ENCODE measurements at places on chromosomes 12 and 14. TPM values are rescaled to one million over a fixed set of nuclear protein-coding genes. Genes with fewer than 3 reads are reported as not detected.

MRPL52 gene
- total RNA-seq = 110 TPM

DNA sequence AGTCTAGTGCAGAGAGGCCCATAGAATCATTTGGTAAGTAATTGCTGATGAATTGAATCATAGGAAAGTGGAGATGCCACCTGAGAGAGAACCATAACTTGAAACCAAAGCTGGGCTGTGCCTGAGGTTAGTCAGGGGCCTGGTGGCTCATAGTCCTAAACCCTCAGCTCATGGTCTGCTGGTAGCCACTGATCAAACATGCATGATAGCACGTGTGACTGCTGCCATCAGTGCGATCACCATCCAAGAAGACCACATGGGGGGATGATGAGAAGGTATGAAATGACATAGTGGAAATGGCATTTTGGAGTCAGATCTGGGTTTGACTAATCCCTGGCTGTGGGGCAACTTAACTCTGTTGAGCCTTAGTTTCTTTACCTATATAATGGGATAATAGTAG is 190.5 kb downstream of the CACNA1C start:
- DNase-seq = no peak

DNA sequence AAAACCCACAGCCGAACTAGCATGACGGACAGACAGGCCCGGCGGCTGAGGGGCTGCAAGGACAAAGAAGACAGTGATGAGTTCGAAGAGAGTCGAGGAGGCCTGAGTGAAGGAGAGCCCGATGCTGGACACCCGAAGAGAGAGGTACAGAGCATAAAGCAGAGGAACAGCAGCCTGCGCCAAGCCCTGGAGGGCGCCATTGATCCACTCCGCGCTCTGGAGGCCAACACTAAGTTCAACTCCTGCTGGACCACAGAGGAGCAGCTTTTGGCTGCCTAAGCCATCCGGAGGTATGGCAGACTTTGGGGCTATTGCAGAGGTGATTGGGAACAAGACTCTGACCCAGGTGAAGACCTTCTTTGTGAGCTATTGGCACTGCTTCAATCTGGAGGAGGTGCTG is 7.8 kb upstream of the PLXNC1 start:
- no peak for DNase-seq

- no peak for DNase-seq
These were observed 249.5 kb downstream of the APAF1 start for GRCh38 chr12:98894412-98895085.

GRCh38 chr12:124125203-124125871 is 152.3 kb downstream of the ZNF664 start:
- DNase-seq = no peak

GRCh38 chr14:89182326-89182725 is 234.7 kb downstream of the FOXN3 start:
- no peak for DNase-seq

GRCh38 chr14:103292426-103293374 is 41.3 kb upstream of the EIF5 start:
- peak; percentile 88 for DNase-seq

- no peak for DNase-seq
These were observed 10.5 kb upstream of the RPLP0 start for GRCh38 chr12:120211243-120211903.

DNA sequence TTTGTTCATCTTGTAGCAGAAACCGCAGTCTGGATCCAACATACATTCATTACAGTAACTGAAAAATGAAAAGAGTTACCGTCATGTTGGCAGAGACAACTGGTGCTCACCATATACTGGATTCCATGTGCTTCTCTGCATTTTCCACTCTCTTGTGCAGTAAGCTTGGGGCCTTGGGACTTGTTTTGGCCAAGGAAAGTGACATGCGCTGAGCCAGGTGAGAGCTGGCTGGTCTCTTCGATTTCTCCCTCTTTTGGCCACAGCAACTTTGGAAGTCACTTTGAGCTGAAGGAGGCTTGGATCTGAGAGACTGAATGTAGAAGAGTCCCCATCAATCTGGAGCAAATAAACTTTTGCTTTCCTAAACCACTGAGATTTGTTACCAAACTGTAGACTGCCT is 210.6 kb upstream of the ABCD2 start:
- no peak for DNase-seq

DNA sequence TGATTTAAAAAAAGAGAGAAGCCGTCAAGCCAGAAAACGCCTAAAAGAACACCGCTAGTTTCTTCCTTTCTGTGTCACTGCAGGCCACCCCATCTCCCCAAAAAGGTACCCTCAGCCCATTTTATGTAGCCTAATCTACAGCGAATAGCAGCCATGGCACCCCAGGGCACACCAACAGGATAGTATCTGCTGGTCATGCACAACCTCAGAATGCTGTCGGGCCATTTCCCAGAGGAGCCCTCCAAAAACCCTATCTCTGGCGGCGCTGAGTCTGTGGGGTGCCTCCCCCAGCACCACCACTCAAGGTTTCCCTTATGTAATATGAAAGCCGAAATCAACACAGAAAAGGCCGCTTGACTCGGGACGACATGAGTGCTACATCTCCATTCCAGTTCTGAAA is 98.9 kb downstream of the BCL11B start:
- DNase-seq = no peak

DNA sequence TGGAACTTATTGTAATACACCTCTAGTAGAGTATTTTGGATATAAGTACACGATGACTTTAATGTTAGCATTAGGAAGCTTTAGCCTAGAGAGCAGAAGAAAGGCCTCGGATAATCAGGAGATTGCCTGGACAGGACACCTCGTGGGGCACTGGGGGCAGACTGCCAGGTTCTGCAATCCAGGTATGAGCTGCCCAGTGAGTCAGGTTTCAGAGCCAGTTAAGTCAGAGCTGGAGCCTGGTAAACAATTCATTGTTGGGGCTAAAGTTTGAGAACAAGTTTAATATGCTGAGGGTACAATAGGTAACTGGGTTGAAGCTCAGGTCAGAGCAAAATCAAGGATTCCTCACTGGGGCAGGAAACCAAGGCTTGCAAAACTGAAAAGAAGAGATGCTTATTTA is 107.4 kb downstream of the RERGL start:
- DNase-seq = peak; percentile 35
